ENCODE measurements at places on chromosomes 12 and 14. TPM values are rescaled to one million over a fixed set of nuclear protein-coding genes. Genes with fewer than 3 reads are reported as not detected.

DNA sequence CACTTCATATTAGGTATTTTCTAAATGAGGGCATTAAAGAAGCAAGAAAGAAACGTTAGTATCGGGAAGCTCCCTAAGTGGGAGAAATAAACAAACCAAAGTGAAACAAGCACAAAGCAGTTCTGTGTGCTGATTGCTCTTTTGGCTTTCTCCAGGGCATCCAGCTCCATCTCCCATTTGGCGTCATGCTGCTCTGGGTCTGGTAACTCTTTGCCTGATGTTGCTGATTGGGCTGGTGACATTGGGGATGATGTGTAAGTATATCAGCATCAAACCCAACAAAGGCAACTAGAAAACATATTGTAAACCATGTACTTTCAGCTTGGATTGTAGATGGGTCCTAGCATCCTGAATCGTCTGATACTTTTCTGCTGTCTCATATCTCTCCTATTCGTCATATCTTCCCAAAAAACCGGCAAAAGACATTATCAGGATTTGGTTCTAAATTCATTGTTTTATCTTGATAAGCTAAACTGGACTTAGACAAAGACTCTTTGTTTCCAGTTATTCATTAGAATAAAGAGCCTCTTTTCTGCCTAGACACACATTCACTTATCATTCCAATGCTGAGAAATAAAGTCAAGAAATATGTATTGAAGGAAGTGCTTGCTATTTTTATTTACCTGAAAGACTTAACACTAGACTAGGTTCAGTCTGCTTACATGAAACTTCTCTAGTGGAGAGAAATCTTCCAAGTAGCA is 2.4 kb downstream of the CLEC12B start:
- H3K27ac ChIP-seq: no peak overlapping the region
- H3K36me3 ChIP-seq: no peaks in the 10 kb centered on the region
- no peaks in the 10 kb centered on the region for H3K4me1 ChIP-seq
- DNase-seq: no peak

- no peaks in the 10 kb centered on the region for H3K27me3 ChIP-seq
- H3K4me3 ChIP-seq: no peak overlapping the region
- no peak for DNase-seq
- peaks cover 9% of the 10 kb centered on the region for H3K4me1 ChIP-seq
- no peak overlapping the region for H3K27ac ChIP-seq
Measured at GRCh38 chr12:94948232-94948810, 55.2 kb downstream of the NDUFA12 start.

- H3K27ac ChIP-seq: no peak overlapping the region
- H3K27me3 ChIP-seq: no peaks in the 10 kb centered on the region
- H3K4me3 ChIP-seq: no peak overlapping the region
- no peak for DNase-seq
Measured at GRCh38 chr12:530821-531220, 71.1 kb downstream of the B4GALNT3 start.

DPY19L2 gene
- total RNA-seq: 0.84 TPM

- no peak overlapping the region for H3K4me3 ChIP-seq
- no peak for DNase-seq
- no peak overlapping the region for H3K27ac ChIP-seq
- H3K4me1 ChIP-seq: no peaks in the 10 kb centered on the region
Measured at GRCh38 chr14:106309423-106309822, 783.0 kb downstream of the TMEM121 start.

- no peaks in the 10 kb centered on the region for H3K36me3 ChIP-seq
- no peak overlapping the region for H3K27ac ChIP-seq
- H3K27me3 ChIP-seq: no peaks in the 10 kb centered on the region
- H3K4me1 ChIP-seq: peaks cover 7% of the 10 kb centered on the region
- H3K4me3 ChIP-seq: no peak overlapping the region
- DNase-seq: no peak
Measured at GRCh38 chr12:4133636-4134447, 139.7 kb upstream of the CCND2 start.

STAB2 gene
- not detected for total RNA-seq
